ENCODE measurements at places on chromosomes 12 and 14. TPM values are rescaled to one million over a fixed set of nuclear protein-coding genes. Genes with fewer than 3 reads are reported as not detected.

Gene NFATC4
- 4.5 TPM for total RNA-seq

Gene MSRB3
- total RNA-seq: 11.4 TPM

GRCh38 chr12:66199831-66200509 is 11.0 kb downstream of the IRAK3 start:
- DNase-seq: no peak

Gene PTPRR
- total RNA-seq: 0.46 TPM

DNA sequence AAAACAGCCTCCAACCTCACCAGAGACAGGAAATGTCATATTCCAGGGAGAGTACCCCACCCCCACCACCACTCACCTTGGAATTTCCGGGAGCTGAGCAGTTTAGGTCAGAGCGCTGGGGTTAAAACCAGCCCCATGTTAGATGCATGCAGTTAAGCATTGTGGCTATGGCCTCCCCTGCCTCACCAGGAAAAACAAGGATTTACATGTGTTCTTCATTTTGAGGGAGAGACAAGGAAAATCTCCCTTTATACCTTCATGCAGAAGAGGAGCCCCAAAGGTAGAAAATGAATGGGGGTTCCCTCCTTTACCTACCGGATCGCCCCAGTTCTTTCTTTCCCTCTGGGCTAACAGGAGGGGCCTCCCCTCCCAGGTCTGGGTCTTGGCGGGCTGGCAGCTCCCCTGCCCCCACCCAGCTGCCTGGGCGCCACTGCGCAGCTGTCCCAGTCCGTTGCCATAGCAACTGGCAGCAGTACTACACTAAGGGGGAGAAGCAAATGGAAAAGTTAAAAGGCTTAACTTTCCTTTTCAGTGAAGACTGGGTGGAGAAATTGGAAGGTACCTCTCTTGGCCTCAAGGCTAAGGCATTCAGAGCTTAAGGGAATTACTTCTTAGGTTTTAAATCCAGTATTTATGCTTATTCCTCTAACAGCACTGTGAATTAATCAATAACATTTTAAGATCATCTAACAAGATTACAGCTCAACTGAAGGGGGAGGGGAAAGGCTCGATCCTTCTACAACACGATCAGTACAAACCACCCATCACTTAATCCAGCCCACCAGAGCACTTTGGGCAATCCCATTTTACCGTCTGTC is 20.5 kb downstream of the CBX5 start:
- peak; percentile 59 for DNase-seq

DNA sequence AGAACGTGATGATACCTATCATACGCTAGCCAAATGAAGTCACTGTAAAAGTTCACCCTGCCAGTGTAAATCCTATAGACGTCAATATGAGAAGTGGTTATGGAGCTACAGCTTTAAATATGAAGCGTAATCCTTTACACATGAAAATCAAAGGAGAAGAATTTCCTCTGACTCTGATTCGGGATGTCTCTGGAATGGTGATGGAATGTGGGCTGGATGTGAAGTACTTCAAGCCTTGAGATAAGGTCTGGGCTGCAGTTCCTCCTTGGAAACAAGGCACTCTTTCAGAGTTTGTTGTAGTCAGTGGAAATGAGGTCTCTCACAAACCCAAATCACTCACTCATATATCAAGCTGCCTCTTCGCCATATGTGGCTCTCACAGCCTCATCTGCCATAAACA is 53.1 kb upstream of the NAP1L1 start:
- no peak for DNase-seq

- no peak for DNase-seq
These were observed 6.6 kb downstream of the CHST11 start for GRCh38 chr12:104463368-104463767.

DNA sequence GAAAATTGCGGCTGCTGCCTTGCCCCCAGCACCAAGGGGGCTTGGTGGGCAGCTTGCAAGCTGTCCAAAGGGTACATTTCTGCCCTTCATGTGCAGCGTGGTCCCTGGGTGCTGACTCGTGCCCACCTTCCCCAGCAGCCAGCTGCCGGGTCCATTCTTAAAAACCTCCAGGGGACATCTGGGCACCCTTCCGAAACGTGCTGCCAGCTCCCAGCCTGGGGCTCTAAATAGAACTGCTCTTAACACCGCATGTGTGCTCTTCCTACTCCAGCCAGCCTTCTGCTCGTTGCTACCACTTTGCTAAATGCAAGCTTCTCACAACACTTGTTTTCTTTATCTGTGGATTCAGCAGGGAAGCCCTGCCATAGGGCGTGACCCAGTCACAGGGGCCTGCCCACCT is 66.0 kb downstream of the RIMBP2 start:
- no peak for DNase-seq

DNA sequence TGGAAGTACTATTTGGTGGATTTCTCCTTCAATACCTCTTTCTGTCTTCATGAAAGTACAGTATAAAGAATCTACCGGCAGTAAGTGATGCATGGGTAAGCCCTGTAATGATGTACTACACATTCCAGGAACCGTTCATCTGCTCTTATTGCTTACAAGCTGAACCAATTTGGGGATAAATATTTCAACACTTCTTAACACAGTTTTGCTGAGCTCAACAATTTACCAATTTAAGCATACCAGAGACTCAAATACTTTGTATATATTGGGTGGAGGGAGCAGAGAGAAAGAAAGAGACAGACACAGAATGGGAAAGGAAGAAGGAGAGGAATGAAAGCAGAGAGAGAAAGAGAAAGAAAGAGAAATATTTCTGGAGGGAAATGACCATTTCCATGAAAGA is 821.1 kb upstream of the FLRT2 start:
- no peak for DNase-seq

DNA sequence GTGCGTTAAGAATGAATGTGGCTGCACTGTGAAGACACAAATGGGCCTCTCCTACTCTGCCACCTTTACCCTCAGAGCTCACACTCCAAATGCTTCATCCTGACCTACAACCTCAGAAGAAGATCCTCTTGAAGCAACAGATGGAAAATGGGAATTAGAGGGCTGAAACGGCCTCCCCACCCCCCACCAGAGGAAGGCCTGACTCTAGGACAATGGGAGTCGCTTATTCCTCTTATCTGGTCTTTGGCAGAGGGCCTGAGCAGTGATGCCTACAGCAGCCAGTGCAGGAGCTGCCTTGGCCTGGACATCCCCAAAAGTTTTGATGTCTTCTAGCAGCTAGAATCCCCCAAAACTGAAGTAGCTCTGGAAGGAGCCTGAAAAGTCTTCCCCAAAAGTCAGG is 29.2 kb downstream of the BTBD7 start:
- no peak for DNase-seq

Gene HCAR2
- not detected for total RNA-seq

- no peak for DNase-seq
These were observed 51.8 kb upstream of the NUAK1 start for GRCh38 chr12:106190581-106190980.

- no peak for DNase-seq
These were observed 23.3 kb upstream of the STYK1 start for GRCh38 chr12:10697156-10697555.

Gene RTL1
- not detected for total RNA-seq

Gene RPL10L
- total RNA-seq: not detected

Gene AVPR1A
- total RNA-seq: 0.29 TPM

GRCh38 chr14:67575684-67576083 is 24.4 kb downstream of the PIGH start:
- DNase-seq: no peak

Gene KCNH5
- total RNA-seq: not detected

- DNase-seq: no peak
These were observed at the start of gene ABHD12B for GRCh38 chr14:50871914-50872732. Gene ABHD12B, plus strand, starts transcription at chr14:50872053. Its CDS starts 122 bp downstream, at chr14:50872175.

Gene AKAP3
- 0.06 TPM for total RNA-seq

DNA sequence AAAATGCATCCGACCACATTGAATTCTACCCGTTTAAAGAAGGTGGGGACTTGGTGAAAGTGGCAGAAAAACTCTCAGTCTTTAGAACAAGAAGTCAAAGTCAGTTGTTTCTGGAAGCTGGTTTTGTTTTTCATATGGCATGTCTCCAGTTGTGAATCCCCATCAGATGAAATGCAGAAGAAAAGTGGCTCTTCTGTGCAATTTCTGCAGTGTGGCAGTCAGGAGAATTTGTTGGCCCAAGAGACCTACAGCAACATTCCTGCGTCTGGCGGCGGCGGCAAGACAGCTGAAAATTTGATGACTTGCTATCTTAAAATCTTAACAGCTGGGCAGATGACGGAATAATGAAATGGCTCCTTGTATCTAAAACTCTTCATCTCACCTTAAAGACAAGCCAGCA is 201.5 kb downstream of the FOXN3 start:
- no peak for DNase-seq

Gene AHNAK2
- total RNA-seq: 16.6 TPM

- no peak for DNase-seq
These were observed 115.5 kb downstream of the SNAPC1 start for GRCh38 chr14:61877768-61878167.

DNA sequence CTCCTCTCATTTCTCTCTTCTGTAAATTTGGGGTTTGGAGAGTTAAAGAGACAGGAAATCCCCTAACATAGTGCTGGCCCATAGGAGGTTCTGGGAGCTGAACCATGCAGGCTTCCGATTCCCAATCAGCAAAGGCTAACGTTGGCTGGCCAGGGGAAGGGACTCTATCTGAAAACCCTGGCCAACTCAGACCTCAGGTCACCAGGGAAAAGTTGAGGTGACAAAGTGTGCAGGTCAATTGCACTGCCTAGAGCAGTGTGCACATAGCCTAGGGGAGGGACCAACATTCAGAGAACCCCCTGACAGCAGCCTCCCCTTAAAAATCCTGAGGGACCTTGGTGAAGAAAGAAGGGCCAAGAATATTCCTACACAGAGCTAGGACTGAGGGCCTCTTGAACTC is 38.9 kb downstream of the TTC7B start:
- no peak for DNase-seq

Gene LHX5
- total RNA-seq: not detected

DNA sequence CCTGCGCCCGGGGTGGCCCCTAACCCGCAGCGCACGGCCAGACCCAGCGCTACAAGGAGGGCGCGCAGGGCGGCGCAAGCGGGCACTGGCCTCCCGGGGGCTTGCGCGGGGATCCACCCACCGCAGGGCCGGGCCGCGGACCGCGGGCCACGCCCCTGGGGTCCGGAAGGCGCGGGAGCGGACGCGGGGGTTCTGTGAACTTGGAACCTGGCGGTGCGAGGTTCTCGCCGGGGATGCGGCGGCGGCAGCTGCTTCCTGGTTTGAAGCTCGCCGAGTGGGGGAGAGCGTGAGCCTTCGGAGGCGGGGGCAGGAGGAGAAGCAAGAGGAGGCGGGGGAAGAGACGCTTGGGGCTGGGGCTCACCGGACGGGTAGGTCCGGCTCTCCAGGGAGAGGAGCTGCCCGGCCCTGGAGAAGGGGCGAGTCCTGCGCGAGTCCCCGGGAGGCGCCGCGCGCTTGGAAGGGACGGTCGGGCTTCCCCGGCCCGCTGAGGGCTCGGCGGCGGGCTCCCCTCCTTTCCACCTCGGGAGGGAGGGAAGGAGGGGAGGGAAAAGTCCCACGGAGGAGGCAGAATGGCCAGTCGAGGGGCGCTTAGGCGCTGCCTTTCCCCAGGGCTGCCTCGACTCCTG is at the start of gene PRKCH:
TSS of gene PRKCH (plus strand) at position 195 of the 626 bp plus-strand sequence. CDS start 523 bp downstream, outside the sequence.
- no peak for DNase-seq

DNA sequence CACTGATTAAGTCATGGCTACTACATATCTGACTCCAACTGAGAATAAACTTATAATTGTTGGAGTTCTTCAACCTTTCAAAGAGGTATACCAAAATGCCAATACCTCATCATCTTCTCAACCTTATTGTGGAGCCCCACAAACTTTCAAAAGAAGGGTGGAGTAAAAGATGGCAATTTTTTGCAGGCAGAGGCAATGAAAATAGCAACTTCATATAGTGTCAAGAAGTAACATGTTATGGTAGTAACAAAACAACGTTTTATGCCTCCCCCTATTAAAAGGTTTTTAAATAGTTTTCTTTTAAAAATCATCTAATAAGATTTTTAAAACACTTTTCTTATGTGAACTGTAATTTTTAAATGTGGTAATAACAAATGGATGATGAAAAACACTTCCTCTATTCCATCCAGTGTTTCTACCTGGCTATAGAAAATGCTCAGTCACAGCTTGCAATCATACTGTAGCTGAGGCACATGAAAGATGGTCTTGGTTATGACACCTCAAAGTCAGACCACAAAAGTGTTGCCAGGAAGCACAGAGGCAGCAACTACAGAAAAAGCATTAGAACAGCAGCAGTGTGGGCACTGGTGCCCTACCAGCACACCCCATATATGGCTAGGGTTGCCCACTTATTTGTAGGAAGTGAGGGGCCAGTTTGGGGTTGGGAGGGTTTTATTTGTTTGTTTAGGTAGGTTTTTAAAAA is 7.0 kb downstream of the PPP1R12A start:
- no peak for DNase-seq

All from epithelial cell of proximal tubule (primary cell).